SK-N-MC (cell line): ENCODE measurements at places on chromosomes 2 and 18.

DNA sequence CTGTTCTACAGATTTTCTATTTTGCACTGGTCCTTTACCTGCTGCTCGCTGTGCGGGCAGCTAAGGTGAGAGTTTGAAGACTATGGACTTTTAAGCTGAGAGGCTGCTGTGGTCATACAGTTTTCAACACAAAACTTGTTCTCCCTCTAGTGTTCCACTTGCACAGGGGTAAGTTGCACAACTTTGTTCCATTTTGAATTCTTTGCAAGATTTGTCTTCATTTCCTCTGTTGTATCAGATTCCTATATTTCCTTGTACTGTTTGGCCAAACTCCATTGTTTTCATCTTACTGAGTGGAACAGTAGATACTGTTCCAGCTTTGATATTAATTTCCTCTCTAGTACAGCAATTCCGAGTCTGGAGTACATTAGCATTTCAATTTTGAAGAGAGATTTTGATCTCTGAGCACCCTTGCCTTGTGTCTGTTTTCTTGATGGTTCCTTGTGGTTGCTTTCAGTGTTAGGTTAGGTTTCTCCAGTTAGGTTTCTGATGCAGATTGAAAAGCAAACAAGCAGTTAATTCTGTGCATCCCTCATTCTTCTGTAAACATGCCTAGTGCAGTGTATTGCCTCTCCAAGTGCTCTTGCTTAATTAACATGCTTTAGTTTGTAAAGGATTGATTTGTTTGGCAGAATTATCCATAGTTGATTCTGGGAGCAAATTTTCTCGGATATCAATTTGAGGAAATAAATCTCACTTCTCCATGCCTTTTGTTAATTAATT, 188.8 kb downstream of the PTPRM start:
- no peak for DNase-seq

- no peak for DNase-seq
These were observed 757.7 kb downstream of the EPHA4 start for GRCh38 chr2:220814441-220814840.

DNA sequence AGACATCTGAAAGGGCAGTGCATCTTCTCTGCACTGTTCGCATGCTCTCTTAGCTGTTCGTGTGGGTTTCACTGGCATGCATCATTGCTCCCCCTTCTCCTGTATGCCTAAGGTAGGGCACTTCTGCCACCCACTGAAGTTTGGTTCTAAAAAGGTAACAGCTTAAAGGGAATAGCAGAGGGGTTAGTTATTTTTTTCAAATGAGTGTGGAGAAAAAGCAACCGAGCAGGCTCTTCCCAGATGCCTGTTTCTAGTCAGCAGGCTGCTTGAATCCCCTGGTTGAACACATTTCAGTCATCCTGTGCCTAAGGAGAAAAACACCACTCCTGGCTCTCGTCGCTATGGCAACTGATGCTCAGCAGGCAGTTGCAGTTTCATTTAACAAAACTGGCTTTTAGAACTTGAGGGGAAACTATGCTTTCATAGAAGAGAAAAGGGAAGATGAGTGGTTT, 69.8 kb upstream of the GALNT3 start:
- DNase-seq, result no peak

DNA sequence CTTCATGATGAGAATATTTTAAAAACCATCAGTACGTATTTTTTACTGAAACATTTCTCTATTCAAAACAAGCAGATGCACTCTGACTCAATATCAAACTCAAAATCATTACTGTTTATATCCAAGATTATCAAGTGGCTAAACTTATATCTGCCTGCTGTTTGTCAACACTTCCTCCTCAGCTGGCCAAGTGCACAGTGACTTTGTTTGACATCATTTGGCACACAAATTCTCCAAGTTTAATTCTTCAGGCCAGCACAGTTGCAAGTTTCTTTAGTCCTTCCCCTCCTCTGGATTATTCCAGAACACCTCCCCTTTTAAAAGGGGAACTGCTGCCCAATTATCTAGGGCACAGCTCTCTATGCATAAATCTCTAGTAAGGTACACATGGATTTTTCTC, 346.6 kb downstream of the FSIP2 start:
- DNase-seq, result no peak

DNA sequence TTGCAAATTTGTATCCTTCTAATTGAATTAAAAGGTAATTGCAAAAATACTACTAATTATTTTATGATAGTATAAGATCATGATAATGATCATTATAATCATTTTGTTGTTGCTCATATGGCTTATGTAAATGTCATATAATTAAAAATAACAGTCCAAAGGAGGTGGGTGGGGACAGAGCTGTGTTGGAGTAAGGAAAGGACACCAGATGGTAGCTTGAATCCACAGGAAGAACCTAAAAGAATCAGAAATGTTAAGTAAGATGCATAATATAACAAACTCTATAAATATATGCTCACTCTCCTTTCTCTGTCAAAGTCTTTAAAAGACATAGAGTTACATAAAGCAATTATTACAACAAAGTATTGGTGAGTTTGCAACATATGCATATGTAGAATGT, 650.7 kb upstream of the HS6ST1 start:
- DNase-seq, result no peak

DNA sequence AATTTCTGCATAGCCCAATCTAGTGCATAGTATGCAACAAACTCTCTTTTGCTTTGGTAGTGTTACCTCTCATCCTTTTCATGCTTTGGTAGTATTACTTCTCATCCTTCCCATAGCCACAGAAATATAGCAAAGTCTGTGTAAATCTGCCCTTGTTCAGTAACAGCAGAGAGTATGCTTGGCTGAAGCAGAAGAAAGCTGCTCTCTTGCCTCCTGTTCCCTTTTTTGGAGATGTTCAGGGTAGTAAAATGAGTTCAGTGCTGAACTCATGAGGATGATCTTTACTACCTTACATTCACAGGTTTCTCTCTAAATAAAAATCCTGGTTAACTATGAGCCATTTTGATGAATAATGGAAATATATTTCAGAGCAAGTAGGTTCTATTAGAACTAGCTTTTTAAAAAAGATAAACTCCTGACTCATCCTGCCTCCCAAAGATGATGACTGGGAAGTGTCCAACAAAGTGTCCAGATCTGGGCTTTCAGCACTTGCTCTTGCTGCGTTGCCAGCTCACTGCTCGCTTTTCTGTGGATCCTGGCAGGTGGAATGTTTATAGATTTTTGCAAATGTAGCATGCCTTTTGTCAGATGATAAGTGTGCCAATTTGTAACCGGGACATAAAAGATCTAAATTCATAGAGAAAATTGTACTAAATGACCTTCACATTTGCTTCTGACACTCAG, 29.4 kb upstream of the CHMP3 start:
- DNase-seq, result no peak

- DNase-seq, result no peak
These were observed 67.6 kb upstream of the ZFP36L2 start for GRCh38 chr2:43293744-43294695.

DNA sequence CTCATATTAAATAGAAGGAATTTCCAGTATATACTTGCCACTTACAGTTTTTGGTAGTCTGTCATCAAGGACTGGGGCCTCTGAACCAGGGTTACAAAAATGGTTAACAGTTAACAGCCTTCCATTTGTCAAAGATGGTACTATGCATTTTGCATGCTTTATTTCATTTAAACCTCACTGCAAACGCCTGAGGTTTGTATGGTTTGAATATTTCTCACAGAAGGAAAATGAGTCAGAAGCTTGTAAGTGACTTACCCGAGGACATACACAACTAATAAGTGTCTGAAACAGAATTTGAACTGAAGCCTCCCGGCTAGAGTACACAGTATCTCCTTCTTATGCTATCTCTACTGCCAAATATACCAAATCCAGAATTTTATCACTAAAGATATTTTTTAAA, 1593.5 kb upstream of the ACVR2A start:
- DNase-seq, result no peak
